ENCODE measurements at places on chromosomes 3 and 15.

DNA sequence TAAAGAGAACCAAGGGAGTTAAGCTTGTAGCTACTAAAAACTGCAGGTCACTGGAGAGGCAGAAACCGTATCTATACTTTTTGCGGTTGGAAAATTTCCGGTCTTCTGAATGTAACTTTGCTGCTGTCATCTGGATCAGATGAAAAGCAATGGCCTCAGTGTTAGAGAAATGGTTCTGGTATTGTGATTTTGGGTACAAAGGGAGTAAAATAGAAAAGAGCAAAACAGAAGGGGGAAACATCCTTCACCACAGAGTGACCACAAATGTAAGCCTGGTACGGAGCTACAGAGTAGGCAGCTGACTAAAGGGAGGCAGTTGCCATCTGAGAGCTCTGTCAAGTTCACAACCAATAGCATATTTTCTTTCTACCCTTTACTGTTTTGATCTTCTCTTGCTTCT lies 5.6 kb downstream of the CD96 start:
- no peak for DNase-seq

DNA sequence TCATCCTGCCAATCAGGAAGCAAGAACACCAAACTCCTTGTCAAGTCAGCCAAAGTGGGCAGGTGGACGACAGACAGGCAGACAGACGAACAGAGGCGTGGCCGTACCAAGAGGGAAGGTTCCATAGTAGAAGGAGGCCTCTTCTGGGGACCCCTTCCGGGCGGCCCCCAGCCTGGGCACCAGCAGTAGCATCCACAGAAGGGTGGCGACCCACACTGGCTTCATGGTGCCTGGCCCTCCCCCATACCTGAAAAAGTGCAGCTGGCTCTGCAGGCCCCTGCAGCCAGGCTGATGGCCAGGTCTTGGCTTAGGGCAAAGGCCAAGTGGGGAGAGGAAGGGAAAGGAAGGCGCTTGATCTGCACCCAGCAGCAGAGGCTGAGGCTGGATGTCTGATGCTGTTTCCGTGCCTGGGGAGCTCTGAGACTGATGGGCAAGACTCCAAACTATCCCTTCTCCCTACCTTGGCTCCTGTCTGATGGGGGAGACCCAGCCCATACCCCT lies 607 bp downstream of the LCTL start:
- no peak for DNase-seq

DNA sequence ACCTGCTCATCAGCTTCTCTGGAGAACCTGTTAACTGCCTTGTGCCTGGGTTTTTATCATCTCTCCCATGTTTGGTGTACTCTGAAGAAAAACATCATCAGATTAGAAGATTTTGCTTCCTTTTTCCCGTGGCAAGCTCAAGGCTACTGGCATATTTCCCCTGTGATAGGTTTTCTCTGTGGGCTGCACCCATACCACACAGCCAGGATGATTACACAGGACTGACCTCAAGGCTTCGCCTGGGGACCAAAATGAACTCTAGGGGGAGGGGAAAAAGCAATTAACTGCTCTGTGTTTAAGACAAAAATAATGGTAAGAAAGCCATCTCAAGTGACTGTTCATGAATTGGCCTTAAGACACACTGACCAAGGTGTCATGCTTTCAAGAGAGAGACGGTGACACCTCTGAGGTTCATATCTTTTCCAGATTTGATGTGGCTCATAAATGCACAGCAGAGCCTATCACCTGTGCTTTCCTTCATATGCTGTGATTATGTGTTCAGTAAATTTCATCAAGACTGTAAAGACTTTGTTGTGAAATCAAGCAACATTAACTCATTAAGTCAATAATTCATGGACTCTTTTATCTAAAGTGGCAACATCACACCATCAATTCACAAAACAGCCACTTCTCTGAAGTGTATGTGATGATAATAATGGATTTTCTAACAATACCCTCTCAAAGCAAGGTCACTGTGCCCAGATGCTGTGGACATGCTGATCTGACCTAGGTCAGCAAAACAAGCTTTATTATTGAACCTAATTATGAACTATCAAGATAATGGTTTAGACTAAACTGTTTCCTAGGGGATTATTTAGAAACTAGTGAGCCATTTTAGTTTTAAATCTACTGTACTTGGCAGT lies 427.9 kb downstream of the WDR72 start:
- DNase-seq: no peak

DNA sequence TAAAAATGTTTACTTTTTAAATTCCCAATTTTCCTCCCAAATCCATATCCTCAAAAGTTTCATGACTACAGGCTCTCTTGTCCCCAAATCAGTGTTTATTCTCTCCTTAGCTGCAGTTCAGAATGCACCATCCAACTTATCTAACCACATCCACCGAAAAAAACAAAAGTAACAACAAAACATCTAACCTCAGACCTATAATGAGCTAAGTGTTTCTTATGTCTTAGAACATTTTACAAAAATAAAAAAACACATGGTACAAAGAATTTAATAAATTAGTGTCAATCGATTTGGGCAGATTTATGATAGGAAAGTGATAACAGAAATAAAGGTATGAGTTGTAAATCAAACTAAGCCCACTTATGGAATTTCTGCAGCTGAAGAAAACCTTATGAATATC lies 13.6 kb downstream of the SATB1 start:
- DNase-seq: no peak

- DNase-seq: no peak
Measured at GRCh38 chr3:161851941-161852566, 355.4 kb downstream of the OTOL1 start.

- no peak for DNase-seq
Measured at GRCh38 chr3:72821161-72821781, 27.0 kb downstream of the SHQ1 start.

GRCh38 chr3:193842832-193843473 lies 249.9 kb downstream of the OPA1 start:
- DNase-seq: no peak

GRCh38 chr3:197545571-197545970 lies 10.2 kb downstream of the BDH1 start:
- DNase-seq: no peak

DNA sequence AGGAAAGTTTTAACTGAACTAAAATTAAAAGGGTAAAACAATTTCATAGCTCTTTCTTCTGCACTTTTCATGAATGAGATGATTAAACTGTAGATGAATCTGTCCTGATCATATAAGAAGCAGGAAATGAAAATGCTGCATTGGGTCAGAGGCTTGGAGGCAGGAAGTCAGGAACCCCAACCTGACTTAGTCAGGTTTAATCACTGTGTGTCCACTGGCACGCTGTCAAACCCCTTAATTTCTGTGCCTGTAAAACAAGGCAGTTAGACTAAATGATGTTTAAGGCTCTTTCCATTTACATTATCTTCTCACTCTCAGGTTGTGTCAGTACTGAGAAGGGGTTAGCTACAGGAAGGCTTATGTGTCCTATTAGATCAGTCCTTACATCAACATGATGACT lies 193.3 kb upstream of the TTC14 start:
- DNase-seq: no peak

DNA sequence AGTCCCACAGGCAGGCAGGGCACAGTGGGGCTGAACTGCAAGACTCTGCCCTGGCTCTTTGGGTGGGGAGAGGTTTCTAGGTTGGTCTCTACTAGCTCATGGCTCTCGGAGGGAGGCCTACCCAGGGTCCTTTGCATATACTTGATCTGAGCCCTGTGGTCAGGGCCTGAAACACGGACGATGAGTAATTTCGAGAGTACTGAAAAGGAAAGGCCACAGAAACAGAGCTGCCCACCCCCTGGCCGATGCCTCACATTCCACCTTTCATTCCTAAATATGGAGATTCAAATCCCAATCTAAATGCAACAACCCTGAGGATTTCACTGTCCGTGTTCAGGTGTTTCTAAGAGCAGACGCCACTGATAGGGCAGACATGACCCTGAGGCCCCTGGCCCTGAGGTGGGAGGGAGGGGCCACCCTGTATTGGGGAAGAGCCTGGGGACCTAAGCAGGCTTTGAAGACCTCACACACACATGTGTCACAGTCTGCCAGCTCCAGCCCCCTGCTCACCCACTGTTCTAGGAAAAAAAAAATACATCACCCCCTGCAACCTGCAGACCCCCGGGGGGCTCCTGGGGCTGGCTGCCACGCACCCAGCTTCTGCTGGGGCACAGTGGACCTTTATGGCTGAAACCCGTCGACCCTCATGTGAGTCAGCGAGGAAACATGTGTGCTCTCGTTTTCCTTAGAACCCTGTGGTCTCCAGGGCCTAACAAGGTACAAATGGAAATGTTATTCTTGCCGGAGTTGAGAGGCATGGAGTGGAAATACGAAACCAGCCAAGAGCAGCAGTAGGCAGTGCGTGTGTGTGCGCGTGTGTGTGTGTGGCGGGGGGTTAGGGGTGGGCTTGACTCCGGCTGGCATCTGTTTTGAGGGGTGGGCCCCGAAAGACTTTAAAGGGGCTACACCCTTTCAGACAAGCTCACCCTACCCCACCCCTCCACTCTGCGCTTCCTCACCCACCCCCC lies 112.7 kb downstream of the CHSY1 start:
- no peak for DNase-seq

DNA sequence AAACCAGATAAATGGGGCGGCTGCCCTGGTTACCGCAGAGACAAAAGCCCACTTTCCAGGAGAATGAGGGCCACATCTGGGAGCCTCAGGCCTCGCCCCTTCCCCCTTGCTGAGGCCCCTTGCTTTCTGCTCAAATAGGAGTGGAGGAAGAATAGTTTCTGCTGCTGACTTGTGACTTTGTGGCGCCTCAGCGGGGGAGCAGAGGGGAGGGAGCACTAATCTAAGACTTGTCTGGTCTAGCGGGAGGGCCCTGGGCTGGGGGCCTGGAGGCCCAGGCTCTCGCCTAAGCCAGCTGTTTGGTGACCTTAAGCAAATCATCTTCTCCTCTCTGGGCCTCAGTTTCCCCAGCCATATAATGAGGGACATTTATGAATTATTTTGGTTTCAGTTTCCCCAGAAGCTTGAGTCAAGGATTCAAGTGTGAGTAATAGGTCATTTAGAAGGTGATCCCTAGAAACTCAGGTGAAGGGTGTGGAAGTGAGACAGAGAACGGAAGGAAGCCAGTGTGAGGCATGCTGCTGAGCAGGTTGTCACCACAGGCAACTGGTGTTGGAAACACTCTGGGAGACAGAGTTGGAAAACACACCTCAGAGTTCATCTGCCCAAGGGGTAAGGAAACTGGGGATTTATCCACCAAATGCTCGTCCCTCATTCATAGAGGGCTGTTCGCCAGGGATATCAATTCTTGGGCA lies 25.9 kb upstream of the SMAD3 start:
- DNase-seq: no peak

- DNase-seq: no peak
Measured at GRCh38 chr3:79038636-79039035, 729.2 kb downstream of the ROBO1 start.

DNA sequence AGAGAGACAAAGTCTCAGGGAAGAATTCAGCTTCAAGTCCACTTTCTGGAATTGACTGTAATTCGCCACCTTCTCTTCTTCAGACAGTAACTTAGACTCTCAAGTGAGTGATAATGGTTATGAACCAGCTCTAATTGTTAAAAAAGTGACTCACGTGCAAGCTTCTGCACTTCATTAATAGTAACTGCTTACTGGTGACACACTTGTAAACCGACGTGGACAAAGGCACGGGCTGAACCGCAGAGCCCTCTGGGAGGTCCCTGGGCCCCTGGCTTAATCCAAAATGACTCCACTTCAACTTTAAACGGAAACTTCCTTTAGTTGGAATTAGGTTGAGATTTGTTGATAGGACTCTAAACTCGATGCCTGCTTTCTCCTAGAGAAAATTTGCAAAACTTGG lies 17.0 kb downstream of the MUC4 start:
- DNase-seq: no peak

GRCh38 chr3:32432711-32433530 lies 41.3 kb downstream of the CMTM7 start:
- no peak for DNase-seq

DNA sequence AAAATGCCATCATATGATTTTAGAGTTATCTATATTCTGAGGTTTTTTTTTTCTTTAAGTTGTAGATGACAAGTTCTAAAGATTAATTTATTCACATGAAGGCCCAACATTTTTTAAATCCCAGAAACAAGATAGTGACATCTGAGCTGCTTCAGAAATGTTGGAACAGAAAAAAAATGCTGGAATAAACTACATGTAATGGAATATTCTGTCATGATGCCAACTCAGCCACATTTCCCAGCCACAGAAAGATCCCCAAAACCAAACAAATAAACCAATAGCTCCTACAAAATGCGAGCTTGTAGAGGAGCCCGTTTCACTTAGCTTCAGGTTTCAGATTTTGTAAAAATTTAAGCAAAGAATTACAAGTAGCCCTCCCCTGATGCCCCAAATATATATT lies 111.0 kb upstream of the MYO5C start:
- no peak for DNase-seq

Measured in C1 segment of cervical spinal cord (tissue), 14 donors.